ENCODE measurements at places on chromosomes 7 and 10.

GRCh38 chr10:70145166-70145665 lies 1.3 kb downstream of the TYSND1 start:
- DNase-seq: no peak

DNA sequence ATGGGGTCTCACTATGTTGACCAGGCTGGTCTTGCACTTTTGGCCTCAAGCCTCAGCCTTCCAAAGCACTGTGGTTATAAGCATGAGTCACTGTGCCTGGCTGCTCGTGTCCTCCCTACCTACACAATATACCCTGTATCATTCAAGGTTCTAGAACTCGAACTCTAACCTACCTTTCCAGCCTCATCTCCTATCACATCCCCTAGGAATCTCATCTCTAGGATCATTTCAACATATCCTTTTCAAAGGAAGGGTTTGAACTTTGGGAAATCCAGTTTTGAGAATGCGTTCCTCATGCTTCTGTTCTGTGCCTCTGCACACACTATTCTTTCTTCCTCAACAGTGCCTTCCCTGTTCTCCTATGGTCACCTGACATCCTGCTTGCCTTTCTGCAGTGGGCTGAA lies 87.8 kb upstream of the RHEB start:
- DNase-seq: no peak

- DNase-seq: no peak
These were observed 1.9 kb downstream of the PPP2R2D start for GRCh38 chr10:131902691-131903090.

GRCh38 chr7:143503261-143503660 lies 25.6 kb downstream of the TAS2R41 start:
- no peak for DNase-seq

GRCh38 chr7:77459311-77459726 lies 43.2 kb upstream of the GSAP start:
- no peak for DNase-seq

- peak; percentile 49 for DNase-seq
These were observed 250.2 kb downstream of the DPP6 start for GRCh38 chr7:154302380-154302779.

DNA sequence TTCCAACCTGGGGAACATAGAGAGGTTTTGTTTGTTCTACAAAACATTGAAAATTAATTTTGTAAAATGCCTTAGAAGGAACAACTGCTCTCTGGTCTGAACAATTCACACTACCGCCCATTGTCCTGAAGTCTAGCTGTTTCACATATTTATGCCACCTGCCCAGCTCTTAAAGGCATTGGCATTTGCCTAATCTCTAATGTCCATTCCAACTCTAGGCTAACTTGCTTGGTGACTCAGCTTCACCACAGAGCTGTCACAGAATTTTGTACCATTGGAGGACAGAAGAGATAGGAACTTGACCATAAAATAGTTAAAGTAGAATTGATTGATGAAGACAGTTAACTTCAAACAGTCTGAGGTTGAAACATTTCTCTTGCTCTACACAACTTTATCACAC lies 53.5 kb upstream of the PPP1R17 start:
- no peak for DNase-seq

DNA sequence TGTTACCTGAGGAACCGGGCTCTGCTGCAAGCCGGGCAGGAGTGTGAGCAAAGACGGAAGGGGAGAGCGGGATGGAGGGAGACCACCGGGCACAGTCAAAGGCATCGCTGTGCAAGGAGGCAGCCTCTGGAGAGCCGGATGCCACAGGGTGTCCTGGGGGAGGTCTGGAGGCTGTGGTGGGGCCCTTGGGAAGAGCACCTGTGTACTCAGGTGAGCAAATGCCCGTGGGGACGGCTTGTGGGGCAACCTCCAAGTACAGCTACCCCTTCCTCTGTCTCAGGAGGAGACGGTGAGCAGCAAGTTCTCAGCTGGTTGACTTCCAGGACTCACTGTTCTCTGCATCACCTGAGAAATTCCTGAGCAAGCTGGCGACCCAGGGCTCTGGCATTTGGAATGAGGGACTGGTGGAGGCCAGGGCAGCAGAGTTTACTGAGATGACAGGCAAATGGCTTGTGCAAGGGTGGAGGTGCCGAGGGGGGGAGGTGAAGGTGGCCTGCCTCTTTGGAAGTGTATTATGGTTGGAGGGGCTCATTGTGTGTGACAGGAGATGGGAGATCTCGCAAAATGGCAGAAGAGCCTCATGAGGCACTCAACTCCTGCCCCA lies 345.2 kb upstream of the SHH start:
- no peak for DNase-seq

DNA sequence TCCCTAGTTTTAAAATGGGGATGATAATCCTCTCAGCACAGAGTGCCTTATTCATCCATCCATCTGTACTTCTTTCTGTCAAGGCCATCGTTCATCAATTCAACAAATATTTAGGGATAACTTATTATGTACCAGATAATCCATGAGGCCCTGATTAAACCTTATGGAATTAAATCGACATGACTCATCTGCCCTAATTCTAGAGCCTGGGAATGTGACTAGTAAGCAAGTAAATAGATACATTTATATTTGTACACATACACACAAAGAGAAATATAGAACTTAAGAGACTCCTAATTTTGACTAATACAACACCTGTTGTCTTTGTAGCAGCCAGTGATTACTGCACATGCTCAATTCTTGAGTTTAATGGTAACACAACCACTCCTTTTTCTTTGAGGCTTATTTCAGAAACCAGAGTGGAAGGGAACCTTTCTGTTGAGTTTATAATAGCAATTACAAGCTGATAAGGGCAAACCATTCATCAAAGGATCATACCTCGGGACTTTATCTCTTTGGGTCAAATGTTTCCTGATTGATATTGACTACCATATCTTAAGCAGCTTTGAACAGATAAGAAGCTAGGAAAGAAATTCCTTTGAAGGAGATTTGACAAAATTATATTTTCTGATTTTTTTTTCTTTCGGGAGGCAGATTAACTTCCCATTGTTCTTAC lies 122.7 kb downstream of the ARID5B start:
- no peak for DNase-seq

GRCh38 chr10:61900829-61901792 lies at the start of gene ARID5B:
TSS of gene ARID5B (plus strand) at chr10:61901699. CDS start at chr10:61901710, 11 bp downstream.
- peak; percentile 67 for DNase-seq

DNA sequence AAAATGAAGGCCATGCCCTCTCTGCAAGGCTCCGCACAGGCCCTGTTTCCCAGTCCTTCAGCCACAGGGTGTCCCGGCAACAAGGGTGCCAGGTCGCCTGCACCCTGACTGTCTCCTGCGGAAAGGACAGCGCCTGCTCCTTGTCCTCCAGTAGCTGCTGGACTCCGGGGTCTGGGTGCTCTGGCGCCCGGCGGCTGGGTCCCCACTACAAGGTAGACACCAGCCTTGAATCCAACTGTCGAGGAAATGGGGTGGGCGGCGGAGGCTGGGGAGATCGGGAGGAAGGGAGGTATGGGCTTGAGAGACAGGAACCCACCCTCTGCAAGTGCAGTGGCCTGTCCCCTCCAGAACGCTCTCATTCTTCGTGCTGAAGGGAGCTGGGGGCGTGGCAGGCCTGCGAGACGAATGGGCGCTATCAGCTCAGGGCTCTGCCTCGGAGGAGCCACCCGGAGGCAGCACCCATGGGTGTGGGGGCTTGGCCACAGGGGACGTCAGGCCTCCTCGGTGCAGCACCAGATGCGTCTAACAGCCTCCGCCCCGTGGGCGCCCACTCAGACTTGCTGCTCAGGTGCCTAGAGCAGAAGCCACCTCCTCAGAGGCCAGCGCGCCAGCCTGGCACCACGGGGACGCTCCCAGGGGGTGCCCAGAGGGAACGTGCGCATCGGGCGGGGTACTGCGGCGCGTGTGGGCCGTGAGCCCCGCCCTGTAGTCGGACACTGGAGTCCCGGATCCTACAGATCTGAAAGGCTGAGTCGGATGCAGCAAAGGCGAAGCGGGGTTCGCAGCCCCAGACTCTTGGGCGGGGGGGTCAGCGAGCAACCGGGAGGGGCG lies 15.6 kb downstream of the ADAM8 start:
- DNase-seq: peak; percentile 60

GRCh38 chr10:130763071-130763470 lies 548.5 kb downstream of the TCERG1L start:
- DNase-seq: no peak

DNA sequence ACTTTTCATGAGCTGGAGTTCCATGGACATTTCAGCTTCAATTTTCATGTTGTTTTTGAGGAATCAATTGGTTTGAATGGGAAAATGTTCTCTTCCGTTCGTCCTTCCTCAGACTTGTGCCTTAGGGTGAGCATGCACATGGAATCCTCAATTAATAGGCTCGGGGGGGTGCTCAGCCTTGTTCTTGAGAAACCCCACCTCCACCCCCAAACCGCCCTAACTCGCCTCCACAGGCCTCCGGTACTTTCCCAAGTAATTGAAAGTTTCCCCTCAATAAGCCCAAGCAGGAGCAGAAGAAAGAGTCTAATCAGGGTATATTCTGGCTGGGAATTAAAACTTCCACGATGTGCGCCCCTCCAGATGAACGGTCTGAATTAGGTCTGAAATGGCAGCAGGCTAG lies 945.2 kb downstream of the GRID1 start:
- DNase-seq: no peak

DNA sequence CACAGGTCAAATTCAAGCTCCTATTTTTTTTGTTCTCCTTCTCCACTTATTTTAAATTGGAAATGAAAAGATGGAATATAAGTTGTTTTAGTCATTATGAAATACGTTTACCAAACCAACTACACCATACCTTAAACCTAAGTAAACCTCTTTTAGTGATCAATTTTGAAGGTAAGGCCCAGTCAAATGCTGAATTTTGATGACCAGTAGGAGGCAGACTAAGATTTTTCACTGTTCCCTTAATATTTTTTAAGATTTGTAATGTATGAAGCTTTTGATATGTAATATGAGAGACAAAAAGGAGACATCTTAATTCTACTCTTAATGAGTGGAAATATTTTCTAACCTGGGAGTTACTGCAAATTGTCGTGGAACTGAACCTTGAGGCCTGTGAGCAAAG lies 311.6 kb downstream of the EXOC4 start:
- DNase-seq: no peak

DNA sequence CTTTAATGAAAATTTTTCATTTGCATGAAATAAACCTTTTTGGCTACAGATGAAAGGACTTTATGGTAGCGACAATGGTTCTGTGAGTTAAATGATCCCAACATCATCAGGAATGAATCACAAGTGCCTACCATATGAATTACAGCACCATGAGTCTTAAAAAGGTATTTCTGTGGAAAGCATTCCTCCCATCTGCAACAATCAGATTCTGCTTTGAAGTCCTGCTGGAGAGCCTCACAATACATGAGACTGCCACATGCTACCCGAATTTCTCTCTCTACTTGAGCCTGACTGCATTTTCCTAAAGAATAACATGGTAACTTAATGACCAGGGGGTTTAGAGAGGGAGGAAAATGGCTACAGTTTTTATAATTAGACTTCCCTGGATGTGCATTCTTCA lies 190.3 kb downstream of the TWIST1 start:
- no peak for DNase-seq

DNA sequence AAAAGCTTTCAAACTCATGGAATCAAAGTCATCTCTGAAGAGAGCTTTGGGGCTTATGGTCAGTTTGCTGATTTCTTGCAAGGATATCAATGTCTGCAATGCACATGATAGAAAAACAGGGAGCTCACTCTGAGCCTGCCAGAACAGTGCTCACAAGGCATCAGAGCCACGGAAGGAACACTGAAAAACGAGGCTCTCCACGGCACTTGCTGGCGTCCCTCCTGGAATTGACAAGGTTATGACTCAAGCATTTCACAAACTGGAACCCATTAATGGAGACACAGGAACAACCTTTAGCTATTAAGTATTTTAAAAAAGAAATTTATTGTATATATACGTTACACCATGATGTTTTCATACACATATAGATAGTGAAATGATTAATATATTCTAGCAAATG lies 266.3 kb downstream of the KCND2 start:
- DNase-seq: no peak
